ENCODE measurements at places on chromosomes 5 and 9.

GRCh38 chr5:169758886-169759285 lies 121.8 kb downstream of the DOCK2 start:
- no peak for DNase-seq

- DNase-seq = no peak
Measured at GRCh38 chr9:14563902-14564624, 129.2 kb downstream of the ZDHHC21 start.

DNA sequence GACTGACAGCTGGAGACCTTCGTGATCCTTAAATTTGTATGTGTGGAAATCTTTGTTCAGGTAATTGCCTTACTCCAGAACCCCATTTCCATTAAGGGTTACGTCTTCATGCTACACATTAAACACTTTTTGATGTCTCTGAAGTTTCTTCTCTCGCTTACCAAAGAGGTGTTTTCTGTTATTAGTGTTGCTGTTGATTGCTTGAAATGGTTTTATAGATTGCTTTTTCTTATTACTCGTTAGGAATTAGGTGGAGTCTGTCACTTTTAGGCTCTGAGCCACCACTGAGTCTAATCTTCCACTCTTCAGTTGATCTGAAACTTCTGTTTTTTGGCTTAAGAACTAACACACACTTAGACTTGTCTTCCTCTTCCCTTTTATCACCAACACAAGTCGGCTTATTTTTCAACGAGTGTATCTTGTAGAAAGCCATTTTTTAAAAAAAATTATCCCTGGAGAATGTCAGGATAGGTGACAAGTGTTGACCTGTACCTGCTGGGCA lies 62.2 kb upstream of the PPARGC1B start:
- DNase-seq = no peak

DNA sequence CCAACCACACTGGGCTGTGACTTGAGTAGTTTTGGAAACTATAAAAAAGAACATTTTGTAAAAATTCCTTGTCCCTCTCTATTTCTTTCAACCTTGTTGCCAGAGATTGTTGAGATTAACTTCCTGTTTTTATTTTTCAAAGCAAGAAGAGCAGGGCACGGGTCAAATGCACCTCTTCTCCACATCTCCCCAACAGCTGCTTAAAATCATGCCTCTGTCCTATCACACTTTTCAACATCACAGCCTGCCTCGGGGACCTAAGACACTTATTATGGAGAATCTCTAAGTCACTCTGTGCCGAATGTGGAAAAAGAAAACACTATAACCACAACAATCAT lies 280.3 kb upstream of the TNC start:
- no peak for DNase-seq

GRCh38 chr9:111902391-111903139 lies 6.0 kb downstream of the UGCG start:
- no peak for DNase-seq

DNA sequence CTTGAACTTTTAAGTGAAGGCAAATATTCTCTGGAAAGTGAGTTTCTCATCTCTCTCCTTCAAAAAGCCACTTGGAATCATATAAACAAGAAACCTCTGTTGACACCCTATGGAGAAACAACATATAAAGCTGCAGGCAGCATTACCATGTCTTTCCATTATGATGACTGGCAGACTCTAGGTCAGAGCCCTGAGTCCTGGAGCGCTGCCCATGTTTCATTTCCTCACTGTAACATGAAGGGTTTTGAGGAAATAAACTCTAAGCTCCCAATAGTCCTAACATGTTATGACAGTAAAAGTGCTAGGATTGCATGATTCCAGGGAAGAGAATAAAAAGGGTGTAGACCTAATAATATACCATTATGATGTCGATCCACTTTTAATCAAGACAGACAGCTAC lies 220.6 kb downstream of the CTNND2 start:
- DNase-seq = no peak
